Iris pigment epithelial cell (primary cell): ENCODE measurements at places on chromosomes 7 and 10.
A peak's percentile ranks its signal among the peaks of the same experiment; 100 is the strongest.

- no peak for DNase-seq
Measured at GRCh38 chr7:10706875-10707493, 266.7 kb upstream of the PHF14 start.

DNA sequence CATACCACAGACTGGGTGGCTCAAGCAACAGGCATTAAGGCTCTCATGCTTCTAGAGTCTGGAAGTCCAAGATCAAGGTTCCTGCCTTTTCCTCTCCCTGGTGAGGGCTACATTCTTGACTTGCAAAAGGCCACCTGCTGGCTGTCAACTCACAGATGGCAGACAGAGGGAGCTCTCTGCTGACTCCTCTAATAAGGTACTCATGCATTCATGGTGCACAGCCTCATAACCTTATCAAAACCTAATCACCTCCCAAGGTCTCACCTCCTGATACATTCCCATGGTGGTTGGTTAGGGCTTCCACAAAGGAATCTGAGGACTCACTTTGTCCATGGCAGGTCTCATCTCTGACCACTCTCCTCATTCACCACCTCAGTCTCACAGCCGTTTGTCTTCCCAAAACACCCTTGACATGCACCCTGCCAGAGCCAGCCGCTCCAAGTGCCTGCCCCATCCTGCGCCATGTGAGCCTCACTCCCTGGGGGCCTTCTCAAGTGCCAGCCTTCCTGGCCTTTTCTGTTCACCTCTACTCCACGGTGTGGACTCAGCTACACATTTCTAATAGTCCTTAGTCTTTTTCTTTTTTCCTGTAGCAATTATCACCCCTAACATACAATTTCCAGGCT lies 400.3 kb upstream of the ADARB2 start:
- DNase-seq, result no peak

GRCh38 chr7:140170375-140170774 lies 6.4 kb downstream of the KDM7A start:
- no peak for DNase-seq

DNA sequence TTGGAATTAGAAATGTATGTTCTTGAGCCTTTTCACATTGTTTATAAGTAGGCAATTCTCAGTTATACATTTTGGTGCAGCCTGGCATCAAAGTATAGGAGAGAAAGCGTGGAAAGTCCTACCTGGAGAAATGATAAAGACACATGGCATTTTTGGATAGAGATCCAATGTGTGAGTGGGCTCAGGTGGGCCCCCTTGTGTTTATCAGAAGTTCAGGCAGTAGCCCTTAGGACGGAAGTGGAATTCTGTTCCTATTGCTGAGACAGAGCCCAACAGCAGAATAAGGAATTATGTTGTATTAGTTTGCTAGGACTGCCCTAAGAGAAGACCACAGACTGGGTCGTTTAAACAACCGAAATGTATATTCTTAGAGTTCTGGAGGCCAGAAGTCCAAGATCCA lies 85.2 kb upstream of the AMPH start:
- no peak for DNase-seq

- DNase-seq, result peak; percentile 79
Measured at GRCh38 chr7:18520450-18521235, 25.1 kb downstream of the HDAC9 start.

- no peak for DNase-seq
Measured at GRCh38 chr10:99984211-99985034, 25.3 kb downstream of the DNMBP start.

DNA sequence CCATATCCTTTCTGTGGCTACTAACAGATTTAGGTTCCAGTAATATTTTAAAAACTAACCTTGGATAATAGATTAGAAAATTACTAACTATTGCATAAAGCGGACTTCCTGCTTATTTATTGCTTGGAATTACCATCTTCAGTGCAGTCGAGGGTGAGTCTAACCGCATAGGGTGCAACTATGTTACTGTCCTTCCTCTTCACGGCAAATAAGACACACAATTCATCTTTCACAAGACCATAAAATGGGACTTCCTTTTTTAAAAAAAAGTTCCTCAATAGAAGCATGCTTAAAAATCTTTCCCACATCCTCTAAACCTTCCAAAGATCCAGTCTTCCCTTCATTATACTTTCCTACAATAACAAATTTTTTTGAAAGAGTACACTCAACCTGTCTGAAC lies 2.1 kb downstream of the SLC25A40 start:
- no peak for DNase-seq

GRCh38 chr10:75773231-75773780 lies 341.9 kb downstream of the LRMDA start:
- DNase-seq, result peak; percentile 91

GRCh38 chr7:151020231-151020630 lies 4.1 kb downstream of the ATG9B start:
- DNase-seq, result no peak

DNA sequence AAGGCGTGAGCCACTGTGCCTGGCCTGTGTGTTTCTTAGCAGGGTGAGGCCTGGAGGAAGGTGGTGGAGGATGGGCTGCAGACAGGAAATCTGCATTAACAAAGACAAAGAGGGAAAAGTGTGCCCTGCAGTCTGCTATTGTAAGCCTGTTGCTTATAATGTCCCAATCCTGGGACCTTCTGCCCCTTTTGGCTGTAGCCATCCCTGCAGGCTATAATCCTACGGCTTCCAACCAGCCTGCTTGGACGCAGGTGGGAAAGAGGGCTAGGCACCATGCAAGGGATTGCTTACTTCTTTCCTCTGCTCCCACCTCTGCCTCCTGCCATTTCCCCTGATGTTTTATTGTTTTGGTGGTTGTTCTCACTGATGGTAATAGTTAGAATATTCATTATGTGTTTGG lies 434.3 kb downstream of the PLXNA4 start:
- DNase-seq, result no peak

- no peak for DNase-seq
Measured at GRCh38 chr10:44471410-44471809, 86.5 kb upstream of the CXCL12 start.

DNA sequence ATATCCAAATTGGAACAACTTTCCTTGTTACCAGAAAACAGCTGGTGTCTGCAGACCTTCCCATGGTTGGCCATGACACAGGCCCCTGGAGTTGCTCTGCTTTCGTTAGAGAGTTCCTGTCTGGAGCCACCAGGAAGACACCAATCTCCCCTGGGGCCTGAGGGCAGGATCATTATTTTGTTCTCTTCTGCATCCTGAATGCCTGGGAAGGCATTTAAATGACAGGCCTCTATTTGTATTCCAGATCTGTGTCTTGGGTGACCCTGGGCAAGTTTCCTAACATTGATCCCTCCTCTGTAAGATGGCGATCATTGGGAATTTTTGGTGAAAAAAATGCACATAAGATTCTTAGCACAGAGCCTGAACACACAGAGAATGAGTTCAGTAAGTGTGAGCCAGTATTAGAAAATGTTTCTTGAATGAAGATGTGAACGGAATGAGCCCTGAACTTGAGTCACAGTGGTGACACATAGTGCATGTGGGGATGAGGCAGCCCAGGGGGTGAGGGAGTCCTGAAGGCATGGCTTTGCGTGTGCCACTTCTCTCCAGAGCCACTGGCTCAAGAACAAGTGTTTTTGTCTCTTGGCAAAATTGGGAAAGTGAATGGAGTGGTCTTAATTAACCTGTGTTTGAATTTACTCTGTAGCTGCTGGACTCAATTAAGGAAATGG lies 28.4 kb downstream of the BMPER start:
- DNase-seq, result peak; percentile 82

GRCh38 chr10:99685597-99685967 lies 26.3 kb downstream of the ENTPD7 start:
- DNase-seq, result no peak

DNA sequence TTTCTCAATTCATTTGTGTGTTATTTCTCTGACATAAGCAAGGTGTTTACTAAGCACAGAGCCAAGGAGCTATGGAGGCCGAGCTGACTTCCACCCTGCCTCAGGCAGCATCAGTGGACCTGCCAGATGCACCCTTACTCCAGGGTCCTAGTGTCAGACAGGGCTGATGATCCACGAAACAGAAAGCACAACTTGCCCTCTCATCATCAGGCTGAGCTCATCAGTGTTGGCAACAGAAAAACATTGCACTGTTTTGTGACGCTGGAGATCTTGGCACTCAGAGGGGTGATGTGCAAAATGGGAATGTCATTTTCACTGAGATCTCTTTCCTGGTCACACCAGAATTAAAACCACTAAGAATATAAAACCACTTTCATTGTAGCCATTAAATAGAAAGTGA lies 201.8 kb downstream of the GLI3 start:
- no peak for DNase-seq

DNA sequence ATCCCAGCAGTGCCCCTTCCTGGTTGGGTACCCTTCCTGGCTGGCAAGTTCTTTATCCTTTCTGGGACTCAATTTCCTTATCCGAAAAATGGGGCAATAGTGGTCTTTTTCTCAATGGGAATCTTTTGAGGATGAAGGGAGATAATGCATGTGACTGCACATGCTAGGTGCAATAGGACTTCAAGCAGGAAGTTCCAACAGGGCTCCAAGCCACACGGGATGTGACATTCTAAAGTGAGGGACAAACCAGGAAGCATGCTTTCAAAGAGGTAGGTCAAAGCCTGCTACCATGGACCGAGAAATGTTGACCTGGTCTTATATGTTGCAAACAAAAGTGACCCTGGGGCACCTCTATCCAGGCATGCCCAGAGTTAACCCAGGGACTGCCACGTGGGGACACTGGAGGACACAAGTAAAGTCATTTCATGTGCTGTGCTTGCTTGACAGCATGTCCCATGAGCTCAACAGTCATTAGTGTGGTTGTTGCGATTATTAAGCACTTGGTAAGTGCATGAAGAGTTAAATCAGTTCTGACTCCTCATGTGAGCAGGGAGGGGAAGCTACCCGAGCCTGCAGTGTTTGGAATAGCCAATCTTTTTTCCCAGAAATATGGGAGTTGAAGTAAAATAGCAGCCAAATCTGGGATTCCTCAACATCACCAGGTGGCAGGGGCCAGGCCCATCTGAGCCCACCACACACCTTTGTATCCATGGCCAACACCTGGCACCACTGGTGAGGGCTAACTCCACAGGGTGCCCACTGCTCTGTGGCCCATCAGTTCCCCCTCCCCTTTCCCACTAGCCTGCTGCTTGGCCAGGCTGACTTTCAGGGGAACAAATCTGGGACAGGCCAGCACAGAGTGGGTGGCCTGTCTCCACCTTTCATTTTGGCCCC lies 5.7 kb downstream of the ARHGAP22 start:
- no peak for DNase-seq

DNA sequence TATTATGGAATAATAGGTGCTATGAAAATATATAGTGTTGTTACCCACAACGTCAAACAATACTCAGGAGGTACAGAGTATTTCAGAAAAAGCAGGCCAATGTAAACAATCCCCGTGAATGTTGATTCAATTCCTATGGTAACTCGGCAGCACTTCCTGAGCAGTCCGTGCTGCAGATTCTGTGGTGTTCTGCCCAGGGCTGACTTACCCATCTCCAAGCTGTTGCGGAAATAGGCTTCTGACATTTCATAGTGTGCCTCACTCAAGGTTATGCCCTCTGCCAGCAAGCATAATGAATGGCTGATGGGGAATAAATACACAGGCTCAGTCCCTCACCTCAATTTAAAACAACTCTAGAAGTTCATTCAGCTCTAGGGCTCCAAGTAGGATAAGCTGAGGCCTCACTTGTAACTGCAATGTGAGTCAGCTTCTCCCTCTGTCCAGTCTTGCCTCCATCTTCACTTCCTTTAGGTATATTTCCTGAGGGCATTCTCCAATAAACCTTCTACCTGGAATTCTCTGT lies 177.6 kb downstream of the GNAI1 start:
- DNase-seq, result peak; percentile 94

GRCh38 chr7:49125246-49125645 lies 200.9 kb downstream of the CDC14C start:
- no peak for DNase-seq

DNA sequence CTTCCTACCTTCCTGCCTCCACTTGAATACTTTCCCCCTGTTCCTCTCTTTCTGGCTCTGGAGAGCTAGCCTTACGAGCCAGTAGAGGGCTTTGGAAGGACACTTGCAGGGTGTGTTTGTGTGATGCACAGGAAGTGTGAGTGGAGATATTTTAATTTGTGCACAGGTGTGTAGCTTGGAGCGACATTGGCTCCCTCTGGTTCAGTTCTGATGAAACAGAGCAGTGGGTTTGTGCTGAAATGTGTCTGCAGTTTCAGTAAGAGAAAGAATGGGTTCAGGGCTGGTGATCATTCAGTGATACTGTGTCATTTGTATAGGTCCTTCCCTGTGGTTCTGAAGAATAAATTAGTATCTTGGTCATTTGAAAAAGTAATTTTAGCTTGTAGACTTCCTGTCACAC lies 86.9 kb downstream of the SND1 start:
- no peak for DNase-seq

DNA sequence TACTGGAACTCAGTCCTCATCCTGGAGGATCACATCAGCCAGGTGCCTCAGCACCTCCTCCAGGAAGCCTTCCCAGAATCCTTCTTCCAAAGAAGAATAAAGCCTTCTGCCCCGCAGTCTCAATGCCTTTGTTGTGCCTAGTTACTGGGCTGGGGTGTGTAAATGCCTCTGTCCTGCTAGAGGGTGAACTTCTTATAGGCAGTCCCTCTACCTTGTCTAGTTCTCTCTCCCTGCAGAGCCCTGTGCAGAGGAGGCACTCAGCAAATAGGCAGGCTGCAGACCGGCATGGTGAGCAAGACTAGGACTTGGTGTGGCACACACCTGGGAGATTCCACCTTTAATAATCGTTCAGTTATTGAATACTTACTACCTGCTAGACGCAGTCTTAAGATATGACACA lies 104.7 kb upstream of the PCBD1 start:
- no peak for DNase-seq

GRCh38 chr10:23870651-23871610 lies 338.0 kb upstream of the KIAA1217 start:
- no peak for DNase-seq

DNA sequence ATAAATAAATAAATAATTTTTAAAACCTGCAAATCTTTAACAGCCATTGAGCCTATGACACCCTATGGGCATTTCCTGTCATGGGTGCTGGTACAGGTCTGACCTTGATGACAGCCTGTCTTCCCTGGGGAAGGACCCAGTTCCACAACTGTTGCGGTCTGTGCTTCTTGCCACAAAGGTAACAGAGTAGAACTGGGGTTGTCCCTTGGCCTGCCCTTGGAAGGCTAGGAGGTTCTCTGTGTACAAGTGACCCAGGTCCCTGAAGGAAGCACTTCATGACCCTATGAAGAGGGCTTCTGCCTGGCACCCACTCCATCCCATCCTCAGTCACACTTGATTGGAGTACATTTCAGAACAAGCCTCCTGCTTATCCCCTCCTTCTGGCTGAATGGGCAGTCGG lies 66.9 kb downstream of the OGDH start:
- DNase-seq, result no peak

DNA sequence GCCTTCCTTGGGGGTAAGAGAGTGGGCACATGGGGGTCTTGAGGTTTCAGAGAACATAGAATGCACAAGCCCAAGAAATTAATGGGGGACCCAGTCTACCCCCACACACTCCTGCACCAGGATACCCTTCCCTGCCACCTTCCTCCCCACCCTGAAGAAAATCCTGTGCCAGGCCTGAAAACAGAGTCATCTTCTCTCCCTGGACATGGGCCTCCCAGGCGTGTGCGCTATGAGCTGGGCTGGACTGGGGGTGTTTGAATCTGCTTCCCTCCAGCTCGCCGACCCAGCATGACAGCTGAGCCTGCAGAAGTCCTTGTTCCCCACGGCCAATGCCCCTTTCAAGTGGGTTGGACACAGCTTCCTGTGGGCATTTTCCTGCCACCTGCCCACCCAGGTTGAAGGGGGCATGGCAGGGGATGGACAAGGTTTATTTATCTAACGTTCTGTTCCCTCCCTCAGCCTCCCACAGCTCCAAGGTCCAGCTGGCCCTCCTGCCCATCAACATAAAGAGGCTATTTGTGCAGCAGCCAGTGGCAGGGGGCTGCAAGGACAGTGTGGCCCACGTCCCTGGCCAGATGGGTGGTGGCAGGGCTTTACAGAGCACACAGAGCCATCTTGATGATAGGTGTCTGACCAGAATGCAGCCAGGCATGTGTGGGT lies 141.0 kb downstream of the SH3PXD2A start:
- no peak for DNase-seq
